AG10803 (cell line): ENCODE measurements at places on chromosomes 1 and 21.

DNA sequence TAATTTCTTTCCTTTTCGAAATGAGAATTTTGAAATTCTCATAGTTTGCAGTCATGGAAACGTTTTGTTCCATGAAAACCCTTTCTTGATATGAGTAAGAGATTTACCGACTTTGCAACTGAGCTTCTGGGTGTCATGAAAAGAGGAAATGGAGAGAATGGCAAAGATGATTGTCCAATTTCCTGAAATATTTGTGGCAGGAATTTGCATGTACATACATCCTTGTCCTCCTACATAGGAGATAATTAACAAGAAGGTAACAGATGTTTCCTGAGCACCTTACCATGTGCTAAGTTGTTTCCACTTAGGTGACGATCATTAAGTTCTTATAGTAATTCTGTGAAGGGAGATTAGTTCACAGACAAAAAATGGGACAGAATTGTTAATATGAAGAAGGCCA, 170.7 kb downstream of the NEGR1 start:
- no peak for DNase-seq

GRCh38 chr1:11860083-11860482, 1.3 kb upstream of the NPPB start:
- DNase-seq = no peak

GRCh38 chr1:51354416-51354815, 24.1 kb upstream of the TTC39A start:
- no peak for DNase-seq

DNA sequence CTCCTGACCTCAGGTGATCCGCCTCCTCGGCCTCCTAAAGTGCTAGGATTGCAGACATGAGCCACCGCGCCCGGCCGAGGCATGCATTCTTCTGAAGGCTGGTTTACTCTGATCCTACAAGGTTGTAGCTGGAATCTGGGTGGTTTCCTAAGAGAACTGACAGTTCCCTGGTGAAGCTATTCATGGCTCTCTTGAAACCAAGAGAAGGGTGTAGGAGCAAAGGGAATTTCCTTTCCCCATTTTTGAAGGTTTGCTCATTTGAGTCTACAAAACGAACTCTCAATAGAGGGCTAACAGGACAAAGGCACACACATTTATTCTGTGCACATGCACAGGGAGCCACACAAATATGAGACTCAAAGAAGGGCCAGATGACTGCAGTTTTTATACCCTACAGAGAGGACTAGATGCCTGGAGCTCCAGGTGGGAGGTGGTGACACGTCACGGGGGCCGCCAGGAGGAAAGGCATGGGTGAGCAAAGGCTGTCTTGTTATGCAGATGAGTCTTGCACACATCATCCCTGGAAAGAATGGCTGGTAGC, 49.5 kb upstream of the ERRFI1 start:
- DNase-seq = peak; percentile 36

DNA sequence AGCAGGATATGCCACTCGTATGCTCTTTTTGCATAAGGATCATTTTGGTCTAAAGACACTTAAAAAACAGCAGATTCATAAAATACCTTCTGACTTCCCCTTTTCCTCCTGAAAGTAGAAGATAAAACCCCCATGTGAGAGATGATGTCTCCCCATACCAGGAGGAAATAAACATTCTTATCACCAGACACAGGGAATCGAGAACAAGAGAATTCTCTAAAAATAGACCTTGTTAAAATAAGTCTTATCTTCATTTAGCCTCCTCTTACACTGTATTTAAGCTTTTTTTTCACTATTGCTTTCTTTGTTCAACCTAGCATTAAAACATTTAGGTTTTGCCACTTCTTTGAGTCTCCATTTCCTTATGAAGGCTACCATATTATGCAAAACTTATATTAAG, 709.3 kb downstream of the KCNT2 start:
- no peak for DNase-seq

- DNase-seq = peak; percentile 50
Observed at GRCh38 chr1:51733793-51734522, 117.1 kb downstream of the OSBPL9 start.

GRCh38 chr21:38925923-38926322, 120.2 kb downstream of the ETS2 start:
- peak; percentile 91 for DNase-seq

DNA sequence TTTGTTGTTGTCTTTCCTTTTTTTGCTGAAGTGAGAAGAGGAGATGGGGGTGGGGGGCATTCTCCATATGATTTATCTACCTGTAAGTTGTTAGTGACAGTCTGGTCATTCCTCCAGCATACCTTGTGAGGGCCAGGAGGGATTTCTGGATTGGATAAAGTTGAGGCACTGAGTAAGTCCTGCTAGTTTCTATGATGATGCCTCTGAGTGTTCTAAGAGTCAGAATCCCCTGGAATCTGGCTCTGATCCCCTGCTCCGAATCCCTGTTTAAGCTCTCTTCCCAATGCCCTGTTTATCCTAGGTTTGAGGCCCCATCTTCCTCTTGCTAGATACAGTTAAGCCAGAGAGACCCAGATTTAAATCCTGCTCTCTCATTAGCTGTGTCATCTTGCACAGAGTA, 83.2 kb upstream of the HOOK1 start:
- DNase-seq = no peak

DNA sequence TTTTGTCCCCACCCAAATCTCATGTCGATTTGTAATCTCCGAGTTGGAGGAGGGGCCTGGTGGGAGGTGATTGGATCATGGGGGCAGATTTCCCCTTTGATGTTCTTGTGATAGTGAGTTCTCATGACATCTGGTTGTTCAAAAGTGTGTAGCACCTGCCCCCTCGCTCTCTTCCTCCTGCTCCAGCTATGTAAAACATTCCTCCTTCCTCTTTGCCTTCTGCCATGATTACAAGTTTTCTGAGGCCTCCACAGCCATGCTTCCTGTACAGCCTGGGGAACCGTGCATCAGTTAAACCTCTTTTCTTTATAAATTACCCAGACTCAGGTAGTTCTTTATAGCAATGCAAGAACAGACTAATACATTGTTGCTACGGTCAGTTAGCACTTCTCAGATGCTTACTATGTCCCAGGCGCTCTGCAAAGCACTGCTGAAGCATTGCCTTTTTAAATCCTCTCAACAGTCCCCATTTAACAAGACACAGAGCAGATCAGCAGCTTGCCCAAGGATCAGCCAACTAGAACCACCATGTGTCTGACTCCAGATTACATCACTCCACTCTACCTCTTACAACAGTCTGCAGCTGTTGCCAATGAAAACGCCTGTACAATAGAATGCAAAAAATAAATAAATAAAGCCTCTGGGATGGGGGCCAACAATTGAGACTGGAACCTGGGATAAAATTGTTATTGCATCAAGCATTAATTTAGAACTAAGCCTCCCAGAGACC, 52.4 kb upstream of the USP1 start:
- peak; percentile 95 for DNase-seq

DNA sequence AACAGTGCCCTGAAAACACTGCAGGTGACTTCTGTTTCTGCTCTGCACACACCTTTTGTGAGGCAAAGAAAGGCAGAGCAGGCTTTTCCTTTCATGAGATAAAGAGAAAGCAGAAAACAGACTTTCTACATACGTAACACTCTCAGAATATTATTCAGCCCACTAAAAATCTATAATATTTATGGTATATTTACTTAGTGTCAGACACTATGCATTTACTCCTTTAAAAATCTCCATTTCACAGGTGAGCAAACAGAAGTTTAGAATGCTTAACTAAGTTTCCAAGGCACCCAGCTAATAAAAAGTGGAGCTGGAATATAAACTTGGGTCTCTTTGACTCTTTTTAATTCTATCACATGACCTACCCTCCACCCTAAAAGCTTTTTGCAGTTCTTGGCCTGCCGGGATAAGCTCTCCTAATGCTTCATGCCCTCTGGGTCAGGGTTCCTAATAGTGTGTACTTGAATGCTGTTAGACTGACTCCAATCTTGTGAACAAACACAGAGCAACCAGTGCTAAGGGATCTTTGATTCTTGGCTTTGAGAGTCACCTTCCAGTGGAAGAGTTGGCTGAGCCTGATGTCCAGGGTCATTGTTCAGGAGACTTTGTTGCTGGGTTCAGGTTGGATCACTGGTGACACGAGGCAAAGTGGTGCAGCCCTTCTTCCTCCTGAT, 27.2 kb downstream of the PROK1 start:
- DNase-seq = no peak

GRCh38 chr1:156652131-156652991, 10.4 kb downstream of the BCAN start:
- DNase-seq = peak; percentile 18

DNA sequence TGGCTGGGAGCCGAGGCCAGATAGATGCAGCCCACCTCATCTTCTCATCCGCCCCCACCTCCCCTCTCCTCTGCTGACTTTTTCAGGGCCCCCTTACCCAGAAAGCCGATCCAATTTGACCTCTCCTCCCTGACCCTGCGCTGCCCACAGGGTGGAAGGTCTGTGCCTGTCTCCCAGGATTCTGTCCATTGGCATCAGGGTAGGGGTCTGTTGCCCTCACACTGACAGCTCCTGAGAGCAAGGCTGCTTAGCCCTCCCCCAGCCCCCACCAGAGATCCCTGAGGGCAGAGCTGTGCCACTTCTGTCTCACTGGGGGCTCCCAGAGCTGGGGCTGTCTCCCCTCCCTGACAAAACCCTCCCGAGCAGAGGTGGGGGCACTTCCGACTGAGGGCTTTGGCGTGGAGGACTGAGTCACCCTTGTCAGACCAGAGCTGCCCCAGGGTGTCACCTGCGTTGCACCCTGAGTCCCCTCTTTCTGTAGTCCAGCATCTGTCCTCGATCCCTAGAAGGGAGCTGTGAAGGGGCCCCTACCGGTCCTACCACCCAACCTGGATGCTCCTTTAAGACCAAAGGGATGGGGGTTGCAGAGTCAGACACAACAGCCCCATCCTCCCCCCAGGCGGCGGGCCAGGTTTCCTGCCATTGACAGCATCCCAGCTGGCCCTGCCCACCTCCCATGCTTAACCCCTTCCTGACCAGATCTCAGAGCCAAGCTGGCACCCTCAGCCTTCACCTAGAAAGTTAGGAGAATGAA, 2.4 kb upstream of the FAM110D start:
- DNase-seq = no peak

- DNase-seq = no peak
Observed at GRCh38 chr1:30324251-30325084, 398.9 kb downstream of the MATN1 start.
